ENCODE measurements at places on chromosomes 6 and 20. TPM values are rescaled to one million over a fixed set of nuclear protein-coding genes. Genes with fewer than 3 reads are reported as not detected.

TAAR5 gene
- not detected for total RNA-seq

GMPR gene
- 7.9 TPM for total RNA-seq

TRIM40 gene
- not detected for total RNA-seq

TRAPPC3L gene
- total RNA-seq: not detected

ULBP2 gene
- 0.26 TPM for total RNA-seq

KCNB1 gene
- 3.3 TPM for total RNA-seq

VSTM2L gene
- total RNA-seq: 5.3 TPM

TPBG gene
- 10.9 TPM for total RNA-seq

- no peak for DNase-seq
Observed at GRCh38 chr6:149138089-149138488, 179.4 kb upstream of the TAB2 start.

- DNase-seq: no peak
Observed at GRCh38 chr20:6715401-6715941, 52.0 kb upstream of the BMP2 start.

GRCh38 chr6:149457316-149457884 lies 27.4 kb downstream of the ZC3H12D start:
- DNase-seq: no peak

- peak; percentile 53 for DNase-seq
Observed at GRCh38 chr6:170260686-170261085, 30.2 kb downstream of the DLL1 start.

DNA sequence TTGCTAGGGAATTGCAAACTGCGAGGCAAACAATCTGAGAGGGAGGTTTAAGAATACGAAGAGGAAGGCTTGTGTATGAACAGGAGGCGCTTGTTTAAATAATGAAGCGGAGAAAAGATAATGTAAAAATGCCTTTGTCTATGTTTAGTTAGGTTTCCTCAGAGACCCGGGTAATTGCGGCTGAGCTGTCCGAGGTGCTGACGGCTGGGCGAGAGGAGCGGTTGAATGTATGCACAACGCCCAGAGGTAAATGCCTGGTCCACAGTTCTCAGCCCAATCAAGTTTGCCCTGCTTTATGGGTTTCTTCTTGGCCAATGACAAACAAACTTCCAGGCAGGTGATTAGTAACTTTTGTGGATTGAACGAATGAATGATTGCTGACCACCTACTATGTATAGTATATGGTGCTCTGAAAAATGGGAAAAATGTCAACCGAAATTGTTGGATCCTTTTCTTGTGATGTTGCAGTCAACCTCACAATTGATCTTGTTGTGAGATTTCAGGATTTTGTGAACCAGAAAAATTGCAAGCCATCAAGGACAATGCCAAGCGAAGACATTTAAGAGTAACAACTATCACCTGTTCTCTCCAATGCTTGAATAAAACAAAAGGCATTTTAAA lies 38.3 kb upstream of the SLC32A1 start:
- DNase-seq: peak; percentile 34

DNA sequence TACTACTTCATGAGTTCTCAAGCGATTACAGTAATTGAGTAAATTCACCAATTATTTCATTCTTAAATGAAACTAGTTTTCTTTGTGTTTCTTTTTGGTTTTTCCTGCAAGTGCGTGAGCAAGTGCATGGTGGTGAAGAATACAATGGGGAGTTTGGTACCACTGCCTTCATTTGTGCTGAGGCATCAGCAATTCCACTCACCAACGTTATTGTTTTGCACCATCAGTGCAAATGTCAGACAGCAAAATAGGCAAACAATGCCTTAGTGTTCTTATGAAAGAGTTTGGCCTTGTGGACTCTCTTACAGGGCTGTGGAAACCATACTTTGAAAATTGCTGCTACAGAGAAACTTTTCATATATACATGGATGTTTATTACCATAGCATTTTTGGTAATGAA lies 8.2 kb downstream of the CDH26 start:
- DNase-seq: no peak

- no peak for DNase-seq
Observed at GRCh38 chr6:159404296-159404695, 235.1 kb downstream of the FNDC1 start.

- no peak for DNase-seq
Observed at GRCh38 chr20:45067087-45067486, 33.8 kb downstream of the KCNS1 start.

DNA sequence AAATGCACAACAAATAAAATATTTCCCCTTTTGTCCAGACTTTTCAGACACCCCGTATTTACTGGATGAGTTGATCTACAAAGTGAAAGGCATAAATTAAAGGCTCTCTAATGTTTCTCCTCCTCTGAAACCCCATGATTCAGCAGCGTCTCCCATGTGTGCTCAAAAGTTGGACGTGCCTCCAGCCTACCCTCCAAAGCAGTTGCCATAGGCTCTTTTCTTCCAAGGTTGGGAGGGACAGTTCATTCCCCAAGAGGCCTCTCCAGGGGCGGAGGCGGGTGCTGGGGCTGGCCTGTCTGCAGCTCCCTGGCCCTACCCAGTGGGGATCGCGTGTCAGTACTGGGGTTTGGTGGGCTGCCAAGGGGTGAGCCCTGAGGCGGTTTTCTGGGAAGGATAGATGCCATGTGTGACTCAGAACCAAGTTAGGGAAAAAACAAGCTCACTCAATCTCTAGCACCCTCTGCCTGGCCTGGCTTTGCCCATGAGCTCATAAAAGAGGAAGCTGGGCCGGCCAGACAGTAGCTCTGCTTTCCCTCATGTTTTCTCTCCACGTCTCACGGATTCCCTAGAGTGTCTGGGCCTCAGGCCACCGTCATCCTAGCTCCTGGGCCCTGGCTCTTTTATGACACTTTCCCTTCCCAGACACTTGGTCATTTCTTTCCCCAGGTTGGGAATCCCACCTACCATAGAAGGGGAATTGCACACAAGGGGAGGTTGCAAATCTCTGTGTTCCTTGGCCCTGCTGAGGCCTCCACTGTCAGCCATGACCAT lies 8.0 kb upstream of the IER3 start:
- peak; percentile 57 for DNase-seq

GRCh38 chr6:109165392-109165974 lies 70.2 kb downstream of the CEP57L1 start:
- no peak for DNase-seq

- DNase-seq: no peak
Observed at GRCh38 chr6:1337791-1338190, 25.9 kb downstream of the FOXQ1 start.

GRCh38 chr6:145373826-145374225 lies 361.5 kb downstream of the EPM2A start:
- DNase-seq: no peak

DNA sequence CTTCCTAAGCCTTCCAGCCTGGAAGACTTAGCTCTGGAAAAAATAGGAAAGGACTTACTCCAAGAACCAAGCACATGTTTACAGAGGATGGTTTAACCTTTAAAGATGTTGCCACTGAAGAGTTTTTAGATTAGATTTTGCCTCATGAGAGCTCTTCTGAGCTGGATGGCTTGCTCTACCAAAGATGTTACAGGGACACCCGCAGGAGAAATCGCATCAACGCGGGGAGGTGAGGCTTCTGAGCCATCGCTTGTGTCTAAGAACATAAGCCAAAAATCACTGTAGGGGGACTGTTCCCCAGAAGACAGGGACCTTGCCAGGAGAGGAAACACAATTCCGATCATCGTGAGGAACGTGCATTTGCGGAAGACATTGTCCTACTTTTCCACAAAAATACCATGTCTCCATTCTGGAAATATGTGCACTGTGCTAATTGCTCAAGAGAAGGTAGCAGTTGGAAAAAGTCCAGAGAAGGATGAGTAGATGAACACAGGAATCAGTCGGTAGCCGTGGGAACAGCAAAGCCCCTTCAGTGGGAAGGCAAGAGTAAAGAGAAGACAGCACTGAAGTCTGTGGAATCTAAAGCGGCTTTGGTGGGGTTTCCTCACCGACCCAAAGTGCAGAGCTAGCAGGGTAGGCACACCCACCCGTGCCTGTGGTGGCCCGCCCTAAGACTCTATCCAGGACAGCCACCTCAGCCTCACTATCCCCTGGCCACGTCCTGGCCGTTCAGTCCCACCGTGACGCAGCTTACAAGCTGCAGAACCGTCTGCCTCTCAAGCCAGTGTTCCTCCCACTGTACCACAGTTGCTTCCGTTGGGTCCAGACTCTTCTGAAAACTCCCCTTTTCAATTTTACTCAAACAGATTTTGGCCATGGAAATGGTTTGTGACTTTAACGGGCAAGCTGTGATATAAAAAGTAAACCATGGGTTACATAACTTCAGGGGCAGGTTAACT lies 334.8 kb downstream of the NRN1 start:
- no peak for DNase-seq

GRCh38 chr20:49964964-49965780 lies 17.6 kb upstream of the SNAI1 start:
- DNase-seq: peak; percentile 44

GRCh38 chr6:22467645-22468044 lies 101.7 kb upstream of the HDGFL1 start:
- DNase-seq: peak; percentile 35

DNA sequence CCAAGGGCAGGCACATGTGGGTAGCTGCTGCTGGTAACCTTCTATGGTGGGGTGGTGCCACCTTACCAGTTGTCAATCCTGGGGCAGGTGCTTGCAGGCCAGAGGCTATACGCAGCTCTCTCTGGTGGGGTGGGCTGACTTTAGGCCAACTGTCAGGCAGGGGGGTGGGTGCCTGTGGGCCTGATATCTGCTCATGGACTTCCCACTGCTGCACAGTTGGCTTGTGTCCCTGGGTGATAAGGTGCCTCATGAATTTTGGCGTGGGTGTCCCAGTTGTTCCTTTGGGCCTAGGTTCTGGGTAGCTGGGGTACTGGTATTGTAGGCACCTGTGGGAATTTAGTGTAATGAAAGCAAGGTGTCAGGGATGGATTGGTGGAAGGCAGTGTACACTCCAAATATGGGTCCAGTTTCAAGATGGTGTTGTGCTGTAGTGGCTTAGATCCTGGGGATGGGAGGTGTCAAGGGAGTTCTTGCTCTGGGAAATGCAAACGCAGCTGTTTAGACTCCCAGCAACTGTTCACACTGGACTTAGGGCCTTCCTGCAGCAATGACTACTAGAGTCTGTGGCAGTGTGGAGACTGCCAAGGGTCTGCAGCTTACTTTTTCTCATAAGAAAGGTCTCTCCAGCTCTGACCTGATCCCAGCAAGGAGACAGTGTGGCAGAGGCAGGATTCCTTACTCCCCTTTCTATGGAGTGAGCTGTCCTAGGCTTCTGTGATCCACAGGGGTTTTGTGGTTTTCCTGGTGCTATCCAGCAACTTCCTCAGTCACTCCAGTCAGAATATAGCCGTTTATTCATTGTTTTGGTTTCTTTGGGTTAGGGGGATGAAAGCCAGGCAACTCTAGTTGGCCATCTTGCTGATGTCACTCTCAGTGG lies 128.2 kb downstream of the CRYBG1 start:
- peak; percentile 39 for DNase-seq

DNA sequence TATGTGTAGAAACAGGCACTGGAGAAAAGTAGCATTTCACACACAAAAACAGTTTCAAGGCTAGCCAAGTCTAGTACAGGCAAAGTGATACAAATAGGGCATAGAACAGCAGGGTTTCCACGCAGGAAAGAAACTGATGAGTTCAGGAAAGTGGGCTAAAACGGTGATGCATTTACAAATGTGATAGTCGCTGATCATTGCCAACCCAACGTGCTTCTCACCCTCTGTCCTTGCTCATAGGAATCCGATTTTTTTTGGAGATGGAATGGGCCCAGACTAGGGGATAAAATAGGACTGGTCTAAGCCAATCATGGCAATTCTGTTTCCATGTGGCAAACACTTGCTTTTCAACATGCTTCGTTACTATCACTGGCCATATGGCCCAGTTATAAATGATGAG lies 536.6 kb downstream of the PRKN start:
- no peak for DNase-seq

GRCh38 chr6:26475823-26476729 lies 18.3 kb downstream of the BTN2A1 start:
- DNase-seq: no peak

GRCh38 chr20:12870588-12870987 lies 138.2 kb upstream of the SPTLC3 start:
- DNase-seq: no peak

DNA sequence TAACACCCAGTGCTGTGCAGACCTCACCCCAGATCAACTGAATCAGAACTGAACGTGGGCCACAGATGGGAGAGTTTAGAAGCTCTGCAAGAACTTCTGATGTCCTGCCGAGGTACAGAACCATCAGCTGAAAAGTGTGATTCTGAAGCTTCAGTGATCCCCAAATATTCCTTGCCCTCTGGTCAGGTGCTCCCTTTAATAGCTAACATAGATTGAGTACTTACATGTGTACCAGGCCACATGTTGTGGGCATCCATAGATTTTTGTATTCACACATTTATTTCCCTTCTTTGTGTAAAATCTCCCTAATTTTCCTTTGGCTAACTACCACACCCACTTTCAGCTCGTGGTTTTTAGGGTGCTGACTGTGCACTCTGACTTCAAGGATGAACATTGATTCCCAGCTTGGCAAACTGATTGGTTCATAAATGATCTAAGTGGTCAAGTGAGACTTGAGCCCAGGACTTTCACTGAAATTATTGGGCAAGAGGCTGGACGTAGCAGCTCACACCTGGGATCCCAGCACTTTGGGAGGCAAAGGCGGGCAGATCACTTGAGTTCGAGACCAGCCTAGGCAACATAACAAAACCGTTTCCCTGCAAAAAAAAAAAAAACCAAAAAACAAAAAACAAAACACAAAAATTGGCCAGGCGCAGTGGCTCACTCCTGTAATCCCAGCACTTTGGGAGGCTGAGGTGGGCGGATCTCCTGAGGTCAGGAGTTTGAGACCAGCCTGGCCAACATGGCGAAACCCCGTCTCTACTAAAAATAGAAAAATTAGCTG lies 162.2 kb downstream of the BCAS1 start:
- DNase-seq: no peak

GRCh38 chr6:140921366-140922226 lies 1211.1 kb upstream of the GJE1 start:
- peak; percentile 21 for DNase-seq

All from body of pancreas (tissue), 4 donors.